Neural crest cell (in vitro differentiated cells): ENCODE measurements at places on chromosomes 7 and 10.

DNA sequence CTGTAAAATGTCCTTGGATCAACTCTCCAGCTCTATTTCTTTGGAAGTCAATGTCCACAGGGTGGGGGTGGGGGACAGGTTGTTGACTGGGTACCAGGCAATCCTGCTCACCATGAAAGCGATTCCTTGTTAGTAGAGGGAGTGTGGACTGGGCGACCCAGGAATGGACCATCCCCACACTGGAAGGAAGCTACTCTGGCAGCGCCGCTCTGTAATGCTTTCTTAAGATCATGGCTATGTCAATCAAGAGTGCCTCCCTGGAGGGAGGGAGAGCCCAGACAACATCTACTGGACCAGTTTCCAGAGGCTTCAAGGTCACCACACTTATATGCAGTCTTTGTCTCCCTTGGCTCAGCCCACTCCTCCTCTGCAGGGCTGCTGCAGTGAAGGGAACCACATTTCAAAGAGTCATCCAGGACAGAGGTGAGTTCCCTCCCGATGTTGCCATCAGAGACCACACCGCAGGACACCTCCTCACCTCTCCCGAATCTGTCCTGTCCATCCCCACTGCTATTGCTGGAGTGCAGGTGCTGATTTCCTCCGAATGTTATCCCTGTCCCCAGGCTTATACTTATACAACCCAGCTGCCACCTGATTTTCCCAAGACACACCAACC is 6.9 kb downstream of the GIMAP5 start:
- DNase-seq: no peak

- DNase-seq: no peak
Measured at GRCh38 chr7:45061806-45062425, 26.9 kb downstream of the NACAD start.

GRCh38 chr10:50384238-50384637 is 132.9 kb upstream of the ASAH2 start:
- DNase-seq: no peak

DNA sequence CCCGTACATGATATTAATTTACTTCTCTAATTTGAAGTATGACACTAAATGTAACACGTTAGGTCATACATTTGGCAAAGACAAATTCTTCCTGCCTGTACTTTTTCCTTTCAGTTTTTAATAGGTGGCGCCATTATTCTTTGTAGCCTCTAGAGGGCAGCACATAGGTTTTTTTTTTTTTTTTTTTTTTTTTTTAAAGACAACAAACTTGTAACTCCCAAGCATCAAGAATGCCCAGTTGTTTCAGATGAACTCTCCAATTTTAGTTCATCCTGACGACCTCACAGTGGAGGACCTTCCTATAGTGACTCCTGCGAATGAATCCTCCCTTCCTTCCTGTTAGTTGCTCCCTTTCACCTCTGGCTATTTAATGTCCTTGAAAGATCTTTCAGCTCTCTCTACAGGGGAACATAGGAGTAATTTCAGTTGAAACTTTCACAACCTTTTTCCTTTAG is 139.3 kb upstream of the HDAC9 start:
- peak; percentile 6 for DNase-seq

DNA sequence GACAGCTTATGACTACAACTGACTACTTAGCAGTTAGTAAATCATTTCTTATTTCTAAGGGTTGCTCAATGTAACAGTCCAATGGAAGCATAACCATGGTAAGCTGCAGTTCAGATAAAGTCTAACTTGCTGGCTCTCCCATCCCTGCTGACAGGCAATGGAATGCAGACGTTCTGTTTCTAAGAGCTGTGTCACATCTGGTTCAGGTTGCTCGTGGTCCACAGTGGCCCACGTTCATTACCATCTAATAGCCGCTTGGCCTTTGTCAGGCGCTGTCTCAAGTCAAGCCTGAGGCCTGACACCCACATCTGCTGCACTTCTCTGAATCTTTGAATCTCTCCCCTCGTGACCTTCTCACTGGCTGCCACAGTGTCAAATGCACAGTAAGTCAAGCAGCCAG is 240.8 kb downstream of the FGFR2 start:
- no peak for DNase-seq

GRCh38 chr10:104028823-104029520 is 56.7 kb downstream of the COL17A1 start:
- no peak for DNase-seq

- DNase-seq: no peak
Measured at GRCh38 chr7:118183428-118183785, 557 bp upstream of the LSM8 start.

- no peak for DNase-seq
Measured at GRCh38 chr7:7565746-7566650, 686 bp upstream of the MIOS start.

- DNase-seq: no peak
Measured at GRCh38 chr10:78465431-78465830, 431.8 kb downstream of the RPS24 start.

- DNase-seq: no peak
Measured at GRCh38 chr7:29282819-29283414, 88.3 kb downstream of the CHN2 start.

- DNase-seq: no peak
Measured at GRCh38 chr7:107559864-107560263, 3.9 kb downstream of the COG5 start.

DNA sequence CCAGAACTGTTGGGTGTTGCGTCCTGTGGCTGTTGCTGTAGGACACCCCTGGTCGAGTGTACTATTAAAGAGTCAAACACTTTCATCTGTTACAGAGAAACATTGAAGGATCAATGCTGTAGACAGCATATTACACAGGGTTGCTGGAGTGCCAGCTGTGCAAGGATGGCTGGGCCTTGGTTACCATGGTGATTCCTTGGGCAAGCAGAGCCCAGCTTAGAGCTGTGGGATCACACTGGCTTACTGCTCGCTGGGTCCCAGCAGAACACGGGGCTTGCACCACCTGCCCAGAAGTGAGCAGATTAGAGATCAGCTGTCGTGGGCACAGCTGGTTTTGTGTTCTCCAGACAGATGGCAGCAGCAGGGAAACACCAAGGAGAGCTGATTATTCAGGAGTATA is 76.0 kb downstream of the GPR141 start:
- no peak for DNase-seq
